ENCODE measurements at places on chromosomes 1 and 21. TPM values are rescaled to one million over a fixed set of nuclear protein-coding genes. Genes with fewer than 3 reads are reported as not detected.

- no peak for DNase-seq
Measured at GRCh38 chr1:239363930-239364329, 22.4 kb upstream of the CHRM3 start.

DNA sequence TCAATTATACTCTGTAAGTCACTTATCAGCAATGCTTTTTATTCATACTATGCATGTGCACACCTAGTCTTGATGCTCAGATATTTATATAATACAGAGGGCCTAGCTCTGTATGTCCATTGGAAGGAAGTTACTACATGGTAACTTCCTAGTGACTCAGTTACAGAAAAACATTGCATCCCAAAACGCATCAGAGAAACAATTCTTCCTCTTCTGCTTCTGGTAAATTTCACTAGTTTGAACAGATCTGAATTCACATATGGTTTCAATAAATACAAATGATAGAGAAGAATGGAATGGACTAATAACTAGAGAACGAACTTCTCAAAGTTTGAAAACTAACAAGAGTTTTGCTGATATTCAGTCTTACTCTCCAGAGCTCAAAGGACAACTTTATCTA, 811.3 kb upstream of the ADGRL2 start:
- no peak for DNase-seq

GRCh38 chr1:226946841-226947240, 6.7 kb downstream of the COQ8A start:
- DNase-seq: no peak

DNA sequence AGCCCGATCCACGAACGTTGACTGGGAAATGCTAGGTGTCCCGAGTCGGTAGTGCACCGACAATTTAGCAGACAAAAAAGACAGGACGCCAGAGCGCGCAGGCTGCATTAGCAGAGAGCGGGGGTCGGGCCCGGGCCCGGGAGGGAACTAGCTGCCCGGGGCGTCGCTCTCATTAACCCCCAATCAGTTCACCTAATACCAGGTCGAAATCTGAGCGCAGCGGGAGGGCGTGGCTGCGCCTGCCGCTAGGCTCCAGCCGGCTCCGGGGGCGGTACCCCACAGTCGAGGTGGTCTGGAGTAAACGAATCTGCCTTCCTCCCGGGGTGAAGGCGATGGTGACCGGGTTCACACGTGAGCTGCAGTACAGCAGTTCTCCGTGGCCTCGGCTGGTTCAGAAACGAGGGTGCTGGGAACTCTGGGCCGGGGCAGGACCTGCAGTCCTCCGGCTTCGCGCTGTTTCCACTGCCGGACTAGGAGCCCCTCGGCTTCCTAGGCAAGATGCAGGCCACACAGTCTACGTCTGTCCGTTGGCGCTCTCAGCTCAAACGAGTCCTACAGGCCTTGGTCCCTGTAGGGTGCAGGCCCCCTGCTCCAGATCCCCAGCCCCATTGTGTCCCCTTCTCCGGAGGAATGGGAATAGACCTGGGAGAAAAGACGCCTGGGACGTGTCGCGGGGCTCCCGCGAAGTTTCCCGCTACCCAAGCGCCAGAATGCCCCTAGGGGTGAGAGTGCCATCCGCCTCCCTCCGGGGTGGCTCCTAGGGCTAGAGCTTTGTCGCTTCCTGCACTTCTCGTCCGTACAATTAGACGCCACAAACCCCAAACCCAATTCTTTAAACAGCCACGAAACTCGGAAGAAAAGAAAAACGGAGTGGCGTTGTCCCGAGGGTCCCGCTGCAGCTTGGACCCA, 2.0 kb downstream of the GFI1 start:
- DNase-seq: peak; percentile 62

- DNase-seq: peak; percentile 71
Measured at GRCh38 chr1:182207300-182207699, 145.8 kb upstream of the ZNF648 start.

DNA sequence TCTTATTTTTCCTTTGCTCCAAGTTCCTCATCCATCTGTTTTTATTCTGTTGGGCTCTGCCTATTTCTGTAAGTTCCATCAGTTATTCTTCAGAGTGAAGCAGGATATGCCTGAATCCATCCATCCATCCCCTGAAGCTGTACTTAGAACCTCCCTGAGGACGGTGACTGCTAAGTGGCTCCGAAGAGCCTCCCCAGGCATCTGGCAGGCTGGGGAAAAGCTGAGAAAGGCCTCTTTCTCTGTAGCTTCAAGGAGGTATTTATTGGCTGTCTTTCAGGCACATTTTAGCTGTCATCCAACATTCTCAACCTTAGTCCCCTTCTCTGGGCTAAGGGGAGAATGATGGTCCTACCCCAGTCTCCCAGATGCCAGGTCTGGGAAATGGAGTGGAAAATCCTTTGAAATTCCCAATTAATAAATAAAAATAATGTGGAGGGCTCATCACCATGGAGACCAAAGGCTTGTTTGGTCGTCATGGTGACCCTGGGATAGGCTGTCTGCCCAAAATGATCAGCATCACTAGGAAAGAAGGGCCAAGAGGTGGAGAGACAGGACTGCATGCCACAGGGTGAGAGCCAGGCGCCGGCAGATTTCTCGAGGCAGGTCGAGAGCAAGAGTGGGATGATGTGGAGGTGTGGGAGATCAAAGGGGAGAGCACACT, 82.0 kb downstream of the UBIAD1 start:
- DNase-seq: no peak

GRCh38 chr1:41807390-41807789, 111.3 kb downstream of the HIVEP3 start:
- no peak for DNase-seq

DNA sequence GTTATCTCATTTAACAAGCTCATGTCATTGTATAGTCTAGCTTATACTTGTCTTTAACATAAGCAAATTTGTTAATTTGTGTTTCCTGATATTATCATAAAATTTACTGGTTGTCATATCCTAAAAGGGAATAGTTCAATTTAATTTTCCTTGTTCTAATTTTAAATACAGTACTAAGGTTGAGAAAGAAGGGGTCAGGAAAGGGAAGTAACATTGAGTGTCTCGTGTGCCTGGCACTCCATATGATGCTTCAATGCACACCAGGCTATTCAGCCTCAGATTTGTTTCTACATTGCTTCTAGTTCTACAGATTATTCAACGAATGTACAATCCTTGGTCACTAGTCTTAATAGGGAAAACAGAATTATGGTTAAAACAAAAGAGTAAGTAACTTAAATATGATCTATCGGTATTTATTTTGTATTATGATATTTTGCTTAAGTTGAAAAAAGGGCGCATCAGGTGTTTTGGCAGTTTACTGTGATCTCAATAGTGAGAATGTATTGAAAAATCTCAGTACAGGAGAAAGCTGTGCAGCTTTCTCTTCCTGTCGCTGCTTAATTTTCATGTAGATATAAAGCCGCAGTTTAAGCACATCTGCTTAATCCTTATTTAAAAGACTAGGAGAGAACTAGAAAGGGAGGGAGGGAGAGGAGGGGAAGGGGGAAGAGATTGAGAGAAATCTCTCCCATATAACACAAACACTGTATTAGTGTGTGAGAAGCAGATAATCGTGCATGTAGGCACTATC, 13.0 kb downstream of the PTPRC start:
- no peak for DNase-seq

DNA sequence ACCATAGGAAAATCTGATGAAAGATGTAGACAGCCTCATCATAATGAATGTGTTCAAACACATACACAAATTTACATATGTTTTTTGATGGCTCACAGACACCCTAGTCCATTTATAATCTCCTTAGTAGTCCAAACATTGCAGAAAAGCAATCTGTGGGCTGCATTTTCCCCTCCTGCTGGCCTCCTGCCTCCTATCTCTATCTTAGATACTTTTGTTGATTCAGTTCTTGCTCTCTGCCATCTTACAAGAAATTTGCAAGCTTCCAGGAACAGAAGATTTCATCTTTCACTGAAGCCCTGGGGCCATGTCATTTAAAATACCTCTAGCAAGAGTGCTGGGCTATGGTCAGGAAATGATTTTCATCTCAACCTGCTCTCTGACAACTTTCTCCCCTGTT, 50.6 kb downstream of the DUSP10 start:
- DNase-seq: no peak

- no peak for DNase-seq
Measured at GRCh38 chr1:90730243-90731022, 13.3 kb upstream of the BARHL2 start.

- DNase-seq: no peak
Measured at GRCh38 chr1:64049900-64050540, 153.4 kb upstream of the UBE2U start.

- DNase-seq: no peak
Measured at GRCh38 chr1:231638647-231639046, 12.1 kb downstream of the DISC1 start.

GRCh38 chr1:225889743-225890142, 797 bp upstream of the LEFTY1 start:
- DNase-seq: no peak

DNA sequence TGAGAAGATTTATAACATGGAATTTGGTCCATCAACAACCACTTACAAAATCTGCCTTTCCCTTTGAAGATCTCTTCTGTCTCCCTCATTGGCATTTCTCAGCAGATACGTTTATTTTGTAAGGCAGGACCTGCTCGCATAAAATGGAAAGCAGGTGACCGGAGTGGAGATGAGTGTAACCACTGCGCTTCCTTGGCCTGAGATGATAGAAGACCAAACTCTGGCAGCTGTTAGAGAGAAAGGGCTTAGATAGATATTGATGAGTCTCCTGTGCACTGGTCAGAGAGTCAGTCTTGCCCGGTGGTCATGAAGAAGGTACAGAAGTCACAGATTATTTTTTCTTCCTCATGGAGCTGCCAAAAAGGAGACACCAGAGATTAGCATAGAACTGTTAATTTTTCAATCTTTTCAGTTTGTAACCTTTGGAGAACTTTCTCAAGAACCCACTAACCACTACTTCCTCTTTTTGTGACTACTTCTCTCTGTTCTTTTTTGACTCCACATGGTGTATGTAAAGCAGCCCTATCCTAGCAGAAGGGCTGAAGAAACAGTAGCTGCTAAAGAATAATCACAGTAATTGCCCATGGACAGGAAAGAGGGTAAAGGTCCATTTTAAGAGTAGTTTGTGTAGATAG, 47.6 kb downstream of the FCRL3 start:
- no peak for DNase-seq

- DNase-seq: no peak
Measured at GRCh38 chr1:84698151-84699110, 8.2 kb upstream of the SSX2IP start.

GRCh38 chr1:245809361-245809760, 654.6 kb downstream of the KIF26B start:
- DNase-seq: no peak

DNA sequence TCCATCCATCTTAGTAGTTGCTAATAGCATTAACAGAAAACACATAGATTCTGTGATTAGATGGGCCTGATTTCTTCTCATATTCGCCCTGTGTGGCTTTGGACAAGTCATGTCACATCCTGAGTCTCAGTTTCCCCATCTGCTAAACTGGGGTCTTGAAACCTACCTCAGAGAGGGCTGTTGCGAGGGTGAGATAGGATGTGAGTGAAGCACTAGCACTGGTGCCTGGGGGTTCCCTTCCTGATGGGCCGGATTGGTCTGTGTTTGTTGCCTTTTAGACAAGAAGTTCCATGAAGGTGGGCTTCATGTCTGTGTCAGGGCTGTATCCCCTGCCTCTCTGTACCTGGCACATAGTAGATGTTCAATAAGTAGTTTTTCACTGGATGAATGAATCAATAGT, 3.5 kb upstream of the MAN1C1 start:
- DNase-seq: no peak

DNA sequence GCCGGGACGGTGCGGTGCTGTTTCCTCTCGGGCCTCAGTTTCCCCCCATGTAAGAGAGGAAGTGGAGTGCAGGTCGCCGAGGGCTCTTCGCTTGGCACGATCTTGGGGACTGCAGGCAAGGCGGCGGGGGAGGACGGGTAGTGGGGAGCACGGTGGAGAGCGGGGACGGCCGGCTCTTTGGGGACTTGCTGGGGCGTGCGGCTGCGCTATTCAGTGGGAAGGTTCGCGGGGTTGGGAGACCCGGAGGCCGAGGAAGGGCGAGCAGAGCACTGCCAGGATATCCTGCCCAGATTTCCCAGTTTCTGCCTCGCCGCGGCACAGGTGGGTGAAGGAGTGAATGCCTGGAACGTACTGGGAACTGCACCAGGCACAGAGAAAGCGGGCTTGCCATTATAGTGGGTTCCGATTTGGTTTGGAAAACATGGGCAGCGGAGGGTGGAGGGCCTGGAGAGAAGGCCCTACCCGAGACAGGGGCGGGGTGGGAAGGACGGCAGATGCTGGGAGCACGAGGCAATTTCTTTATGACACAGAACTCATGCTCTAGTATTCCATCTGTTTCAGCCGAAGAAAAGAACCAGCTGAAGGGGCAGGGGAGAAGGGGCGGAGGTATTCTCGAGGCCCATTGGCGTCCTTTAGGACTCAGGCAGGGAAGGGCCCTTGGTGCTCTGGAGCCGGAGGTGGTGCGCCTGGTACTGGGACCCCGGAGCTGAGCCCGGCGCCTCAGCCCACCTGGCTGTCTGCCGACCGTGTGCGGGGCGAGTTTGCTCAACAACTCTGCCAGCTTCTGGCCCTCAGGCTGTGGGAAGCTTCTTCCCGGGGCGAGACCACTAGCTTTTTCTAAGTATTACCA, 960 bp downstream of the PCSK9 start:
- no peak for DNase-seq

GRCh38 chr1:217482356-217483102, 148.4 kb downstream of the GPATCH2 start:
- DNase-seq: no peak

DNA sequence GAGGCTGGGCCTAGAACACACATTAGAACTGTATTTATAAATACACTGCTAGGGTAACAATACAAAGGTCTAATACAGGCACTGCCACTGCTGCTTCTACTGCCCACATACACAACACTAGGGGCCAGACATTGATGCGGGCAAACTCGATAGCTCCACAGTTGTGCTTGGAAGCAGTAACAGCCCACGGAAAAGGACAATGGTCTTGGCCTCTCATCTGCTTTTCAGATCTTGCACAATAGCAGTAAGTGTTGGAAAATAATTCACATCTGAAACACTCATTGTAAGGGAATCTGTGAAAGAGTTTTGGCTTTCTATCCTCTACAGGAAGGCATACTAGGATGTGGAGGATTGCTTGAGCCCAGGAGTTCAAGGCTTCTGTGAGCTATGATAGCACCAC, 6.9 kb upstream of the SPOCD1 start:
- no peak for DNase-seq

DNA sequence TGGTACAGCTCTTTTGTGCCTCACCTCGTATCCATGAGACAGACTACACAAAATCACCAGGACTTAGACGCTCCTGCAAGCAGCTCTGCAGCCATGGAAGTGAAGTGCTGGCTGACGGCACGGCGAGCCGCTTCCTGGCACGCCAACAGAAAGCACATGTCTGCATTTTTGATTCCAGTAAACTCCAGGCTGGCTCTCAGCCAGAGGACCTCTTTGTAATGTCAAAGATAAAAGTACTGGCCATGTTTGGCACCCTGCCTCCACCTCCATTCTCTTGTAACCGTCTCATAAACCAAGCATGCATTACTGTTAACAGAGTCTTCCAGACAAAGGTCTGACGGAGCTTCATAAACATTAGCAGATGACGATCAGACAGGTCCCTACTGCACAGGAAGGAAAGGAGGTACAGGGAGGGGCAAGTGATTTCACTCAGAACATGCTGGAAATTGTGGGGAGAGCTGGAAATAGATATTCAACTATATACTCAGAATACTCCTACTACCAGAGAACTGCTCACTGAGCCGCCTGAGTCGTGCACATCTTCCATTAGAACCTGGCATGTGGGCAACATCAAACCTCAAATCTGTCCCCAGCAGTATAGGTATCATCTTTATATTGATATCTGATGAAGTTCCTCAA, 632.0 kb downstream of the SMYD3 start:
- DNase-seq: peak; percentile 47

GRCh38 chr1:50531027-50531426, 107.8 kb upstream of the DMRTA2 start:
- no peak for DNase-seq

The LAMB3 gene
- 1.3 TPM for total RNA-seq

The EFNA1 gene
- 25.7 TPM for total RNA-seq

The KIF14 gene
- 0.04 TPM for total RNA-seq

The FRRS1 gene
- total RNA-seq: 2.4 TPM
